ENCODE measurements at places on chromosomes 7 and 10.
A peak's percentile ranks its signal among the peaks of the same experiment; 100 is the strongest.

DNA sequence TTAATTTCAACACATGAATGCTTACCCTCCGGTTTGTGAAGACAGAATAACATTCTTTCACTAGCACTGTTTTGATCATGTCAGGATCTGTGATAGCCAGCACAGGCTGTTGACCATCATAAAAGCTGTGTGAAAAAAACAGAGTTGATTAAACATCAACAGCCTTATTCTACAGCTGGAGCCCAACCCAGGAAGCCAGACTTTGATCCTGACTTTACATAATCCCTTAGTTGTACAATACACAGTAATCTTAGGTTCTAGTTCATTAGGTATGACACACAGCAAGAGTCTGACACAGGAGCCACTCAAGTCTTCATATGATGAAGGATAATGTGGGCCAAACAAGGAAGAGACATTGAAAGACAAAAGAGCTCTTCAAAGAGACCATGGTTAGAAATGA, 11.4 kb downstream of the CYP3A4 start:
- peaks cover 8% of the 10 kb centered on the region for H3K4me1 ChIP-seq
- no peak overlapping the region for H3K4me3 ChIP-seq
- peaks cover 39% of the 10 kb centered on the region for H3K27me3 ChIP-seq

DNA sequence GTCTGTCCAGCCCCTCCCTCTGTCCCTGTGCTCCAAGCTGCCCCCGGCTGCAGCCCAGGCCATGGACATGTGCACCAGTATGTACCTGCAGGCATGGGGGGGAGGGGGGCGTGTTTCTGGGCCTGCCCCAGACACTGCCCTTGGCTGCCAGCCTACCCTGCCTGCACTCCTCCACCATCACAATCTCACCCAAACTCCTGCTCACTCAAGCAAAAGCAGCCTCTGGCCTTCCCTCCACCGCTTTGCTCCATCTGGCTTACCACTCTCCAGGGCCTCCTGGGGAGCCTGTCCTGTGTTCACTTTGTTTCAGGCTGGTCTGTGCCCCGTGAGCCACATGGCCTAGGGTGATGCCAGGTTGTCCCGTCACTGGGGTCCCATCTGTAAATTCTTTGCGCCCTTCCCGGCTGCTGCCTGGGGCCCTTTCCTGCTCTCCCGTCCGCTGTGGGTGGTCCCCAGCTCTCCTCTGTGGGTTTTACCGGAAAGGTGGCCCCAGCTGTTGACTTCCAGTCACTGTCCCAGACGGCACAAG, 33.3 kb upstream of the PPIF start:
- H3K27ac ChIP-seq: no peak overlapping the region
- no peak overlapping the region for H3K4me3 ChIP-seq
- DNase-seq: no peak
- H3K4me1 ChIP-seq: peaks cover 31% of the 10 kb centered on the region
- H3K27me3 ChIP-seq: no peaks in the 10 kb centered on the region

DNA sequence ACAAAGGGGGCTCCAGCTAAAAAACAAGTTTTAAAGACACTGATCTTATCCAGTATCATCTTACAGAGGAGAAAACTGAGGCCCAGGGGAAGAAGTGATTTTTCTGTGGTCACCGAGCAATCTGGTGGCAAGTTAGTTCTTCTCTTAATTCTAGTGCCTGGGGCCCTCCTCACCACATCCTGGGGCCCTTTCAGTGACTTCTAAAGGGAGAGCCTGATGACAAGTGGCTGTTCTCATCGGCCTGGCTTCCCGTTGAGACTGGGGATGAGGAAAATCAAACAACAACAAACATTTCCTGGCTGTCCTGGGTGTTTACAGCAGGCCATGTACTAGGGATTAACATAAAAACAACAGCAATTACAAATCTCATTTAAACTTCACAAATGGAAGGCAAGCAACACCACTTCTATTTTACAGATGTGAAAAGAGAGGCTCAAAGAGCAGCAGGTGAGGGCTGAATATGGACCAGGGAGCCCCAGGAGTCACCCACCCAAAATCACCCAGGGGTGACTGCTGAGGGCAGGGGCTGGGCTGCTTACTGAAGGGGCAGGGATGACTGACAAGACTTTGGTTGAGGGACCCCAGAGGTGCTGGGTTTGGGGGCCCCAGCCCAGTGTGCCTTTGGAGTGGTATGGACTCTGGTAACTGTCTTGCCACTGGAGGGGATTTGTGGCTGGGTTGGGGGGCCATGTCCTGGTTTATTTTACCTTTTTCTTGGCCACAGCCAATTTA, 24.7 kb upstream of the MTPAP start:
- DNase-seq: peak; percentile 52
- H3K36me3 ChIP-seq: no peaks in the 10 kb centered on the region
- H3K27ac ChIP-seq: peak overlapping the region; percentile 81
- H3K27me3 ChIP-seq: peaks cover 22% of the 10 kb centered on the region

GRCh38 chr10:113239566-113240350, 289.7 kb downstream of the TCF7L2 start:
- no peak overlapping the region for H3K4me3 ChIP-seq
- H3K4me1 ChIP-seq: peaks cover 2% of the 10 kb centered on the region
- H3K36me3 ChIP-seq: no peaks in the 10 kb centered on the region
- DNase-seq: no peak
- H3K27me3 ChIP-seq: peaks cover 20% of the 10 kb centered on the region

DNA sequence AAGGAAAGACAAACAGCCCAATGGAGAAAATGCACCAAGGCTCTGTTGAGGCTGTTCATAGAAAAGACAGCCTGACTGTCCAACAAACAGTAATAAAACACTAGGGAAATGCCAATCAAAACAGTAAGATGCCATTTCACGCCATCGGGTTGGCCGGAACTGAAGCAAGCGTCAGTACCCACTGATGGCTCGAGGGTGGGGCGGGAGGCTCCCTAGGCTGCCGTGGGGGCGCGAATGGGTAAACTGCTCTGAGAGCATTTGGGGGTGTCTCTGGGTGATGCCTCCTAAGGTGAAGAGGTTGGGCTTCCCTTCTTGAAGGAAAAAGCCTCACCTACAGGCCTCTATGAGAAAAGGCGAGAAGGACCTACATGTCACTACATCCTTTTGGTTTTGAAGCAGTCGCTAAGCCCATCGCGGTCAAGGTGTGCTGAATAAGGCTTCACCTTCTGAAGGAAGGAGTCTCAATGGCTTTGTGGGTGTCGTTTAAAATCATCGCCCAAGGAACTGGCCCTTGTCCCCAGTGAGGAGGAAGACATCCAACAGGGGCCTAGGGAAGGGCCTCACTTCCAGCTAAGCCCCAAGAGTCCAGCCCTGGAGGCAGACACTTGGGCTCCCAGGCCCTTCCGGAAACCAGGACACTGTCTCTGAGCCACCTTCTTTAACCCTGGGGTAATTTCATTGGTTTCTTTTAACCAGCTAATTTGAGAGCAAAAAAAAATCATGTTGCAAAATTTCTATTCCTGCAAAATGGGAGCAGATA, 98.5 kb upstream of the PPP2R2D start:
- no peaks in the 10 kb centered on the region for H3K4me1 ChIP-seq
- DNase-seq: no peak
- peaks cover 2% of the 10 kb centered on the region for H3K27me3 ChIP-seq
- no peaks in the 10 kb centered on the region for H3K36me3 ChIP-seq
- H3K4me3 ChIP-seq: no peak overlapping the region

DNA sequence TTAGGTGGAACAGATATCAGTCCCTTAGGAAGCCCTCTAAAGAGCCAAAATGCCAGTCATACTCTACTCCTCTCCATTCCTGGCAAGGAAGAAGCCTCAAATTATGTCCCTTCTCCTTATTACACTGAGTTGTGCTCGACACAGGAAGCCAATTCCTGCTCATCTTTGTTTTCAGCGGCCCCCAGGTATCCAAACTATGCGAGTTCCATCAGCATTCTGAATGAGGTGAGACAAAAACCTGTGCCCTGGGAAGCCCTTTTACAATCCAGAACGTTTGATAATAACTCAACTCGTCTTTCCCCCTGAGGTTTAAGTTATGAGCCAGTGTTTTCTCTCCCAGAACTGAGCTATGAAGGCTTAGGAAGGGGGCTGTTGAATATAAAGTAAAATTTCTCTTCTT, 580.5 kb downstream of the NXPH1 start:
- no peak overlapping the region for H3K4me3 ChIP-seq
- no peaks in the 10 kb centered on the region for H3K27me3 ChIP-seq
- H3K27ac ChIP-seq: no peak overlapping the region
- no peak for DNase-seq
- H3K36me3 ChIP-seq: no peaks in the 10 kb centered on the region

GRCh38 chr10:58840840-58841435, 328.3 kb downstream of the BICC1 start:
- no peaks in the 10 kb centered on the region for H3K4me1 ChIP-seq
- no peaks in the 10 kb centered on the region for H3K27me3 ChIP-seq
- no peak for DNase-seq
- H3K4me3 ChIP-seq: no peak overlapping the region
- H3K36me3 ChIP-seq: no peaks in the 10 kb centered on the region

- no peak overlapping the region for H3K27ac ChIP-seq
- H3K4me3 ChIP-seq: no peak overlapping the region
- no peaks in the 10 kb centered on the region for H3K4me1 ChIP-seq
- peaks cover 13% of the 10 kb centered on the region for H3K27me3 ChIP-seq
These were observed 127.5 kb downstream of the TES start for GRCh38 chr7:116337800-116338199.

- H3K4me3 ChIP-seq: peak overlapping the region; percentile 66
- H3K27me3 ChIP-seq: peaks cover 69% of the 10 kb centered on the region
- DNase-seq: peak; percentile 50
- H3K27ac ChIP-seq: no peak overlapping the region
These were observed 32.8 kb upstream of the SFTPD start for GRCh38 chr10:79981450-79982361.

DNA sequence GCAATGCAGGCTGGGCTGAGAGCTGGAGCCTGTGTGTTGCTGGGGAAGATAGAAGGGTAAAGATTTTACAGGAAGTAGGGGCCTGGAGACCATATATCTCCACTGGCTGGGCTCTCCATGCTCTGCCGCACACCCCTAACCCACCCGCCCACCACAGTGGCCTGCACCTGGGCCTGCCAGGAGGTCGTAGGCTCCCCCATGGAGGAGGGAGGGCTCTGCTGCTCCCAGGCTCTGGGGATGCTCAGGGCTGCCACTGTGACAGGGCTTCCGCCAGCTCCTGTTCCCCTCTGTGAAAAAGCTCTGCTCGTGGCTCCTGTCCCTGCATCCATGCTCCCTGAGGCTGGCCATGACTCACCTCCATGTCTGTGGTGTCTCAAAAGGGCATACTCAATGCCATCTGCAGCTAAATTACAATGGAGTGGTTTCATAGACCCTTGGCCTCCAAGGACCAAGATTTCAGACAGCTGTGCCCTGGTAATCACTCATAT, 106.0 kb downstream of the CXCL12 start:
- DNase-seq: no peak
- H3K4me1 ChIP-seq: no peaks in the 10 kb centered on the region
- H3K36me3 ChIP-seq: no peaks in the 10 kb centered on the region
- H3K4me3 ChIP-seq: no peak overlapping the region

GRCh38 chr10:33295851-33296250, 38.6 kb downstream of the NRP1 start:
- no peaks in the 10 kb centered on the region for H3K27me3 ChIP-seq
- no peak for DNase-seq
- H3K36me3 ChIP-seq: no peaks in the 10 kb centered on the region
- H3K27ac ChIP-seq: no peak overlapping the region

DNA sequence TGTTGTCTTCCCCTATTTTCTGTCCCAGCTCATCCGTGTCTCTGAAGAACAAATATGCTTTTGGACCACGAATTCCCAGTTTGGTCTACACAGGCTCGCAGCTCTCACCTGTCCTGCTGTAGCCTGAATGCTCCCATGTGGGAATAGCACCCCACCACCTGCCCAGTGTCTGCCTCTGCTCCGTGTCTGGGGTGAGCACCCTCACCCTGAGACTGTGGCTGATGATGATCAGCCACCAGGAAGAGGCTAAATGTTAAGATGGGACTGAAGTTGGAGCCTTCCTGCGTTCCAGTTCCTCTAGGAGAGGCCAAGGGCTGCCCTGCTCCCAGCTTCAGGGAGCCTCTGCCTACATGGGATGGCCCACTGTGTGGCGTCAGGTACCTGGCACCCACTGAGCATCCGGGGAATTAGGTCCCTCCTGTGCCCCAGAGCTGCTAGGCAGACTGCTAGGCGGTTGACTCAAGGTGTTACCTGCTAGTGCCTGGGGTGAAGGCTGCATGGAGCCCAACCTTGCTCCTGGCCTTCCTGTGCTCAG, 3.7 kb downstream of the PGAM2 start:
- H3K36me3 ChIP-seq: peaks cover 16% of the 10 kb centered on the region
- DNase-seq: peak; percentile 16
- H3K27me3 ChIP-seq: no peaks in the 10 kb centered on the region
- H3K4me1 ChIP-seq: peaks cover 5% of the 10 kb centered on the region

DNA sequence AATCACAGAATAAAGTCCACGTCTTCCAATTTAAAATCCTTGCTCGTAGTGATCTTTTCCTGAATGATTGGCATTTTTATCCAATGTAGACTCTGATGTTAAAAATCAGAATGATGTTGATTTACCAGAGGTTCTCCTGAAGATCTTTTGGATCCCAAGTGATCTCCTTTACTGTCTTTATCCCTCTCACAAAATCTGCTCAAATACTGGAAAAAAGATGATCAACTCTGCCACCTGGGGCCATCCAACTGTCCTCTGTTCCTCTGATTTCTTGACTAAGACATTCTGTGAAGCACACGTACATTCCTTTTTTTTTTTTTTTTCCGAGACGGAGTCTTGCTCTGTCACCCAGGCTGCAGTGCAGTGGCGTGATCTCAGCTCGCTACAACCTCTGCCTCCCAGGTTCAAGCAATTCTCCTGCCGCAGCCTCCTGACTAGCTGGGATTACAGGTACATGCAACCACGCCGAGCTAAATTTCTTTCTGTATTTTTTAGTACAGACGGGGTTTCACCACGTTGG, 18.0 kb upstream of the ADRB1 start:
- H3K27ac ChIP-seq: peak overlapping the region; percentile 89
- peaks cover 51% of the 10 kb centered on the region for H3K27me3 ChIP-seq
- no peak for DNase-seq
- peak overlapping the region; percentile 74 for H3K4me3 ChIP-seq

All from activated naive CD8-positive, alpha-beta T cell treated with anti-CD3 and anti-CD28 coated beads, Interleukin-2, amount 10 ng/mL, durations not matched to agents 7 days and 5 days (primary cell).